Activated CD8-positive, alpha-beta memory T cell treated with anti-CD3 and anti-CD28 coated beads for 24 hours (primary cell): ENCODE measurements at places on chromosomes 3 and 15.

GRCh38 chr3:153617463-153617862 is 455.4 kb downstream of the RAP2B start:
- DNase-seq = no peak

DNA sequence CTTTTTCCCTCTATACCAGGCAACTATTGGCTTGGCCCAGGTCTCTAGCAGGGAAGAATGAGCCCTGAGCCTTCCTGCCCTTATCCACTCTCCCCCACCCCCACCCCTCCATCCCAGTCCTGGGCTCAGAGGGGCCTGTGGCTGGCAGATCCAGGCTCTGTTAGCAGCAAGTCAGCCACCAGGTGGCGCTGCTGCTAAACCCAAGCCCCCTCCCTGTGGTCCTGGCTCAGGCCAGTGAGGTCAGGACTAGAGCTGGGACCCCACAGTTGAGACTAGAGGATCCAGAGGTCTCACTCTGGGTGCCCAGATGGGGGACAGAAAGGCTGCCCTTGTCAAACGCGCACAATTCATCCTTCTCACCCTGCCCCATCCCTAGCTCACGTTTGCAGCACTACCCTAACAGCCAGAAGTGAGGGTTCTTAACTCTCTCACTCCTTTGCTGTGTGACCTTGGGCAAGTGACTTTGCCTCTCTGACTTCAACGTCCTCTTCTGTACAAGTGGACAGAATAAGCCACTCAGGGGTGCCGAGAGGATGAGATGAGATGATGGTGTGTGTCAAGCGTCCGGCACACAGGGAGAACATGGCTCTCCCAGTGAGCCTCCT is 46.8 kb upstream of the SLC6A1 start:
- DNase-seq = peak; percentile 77

DNA sequence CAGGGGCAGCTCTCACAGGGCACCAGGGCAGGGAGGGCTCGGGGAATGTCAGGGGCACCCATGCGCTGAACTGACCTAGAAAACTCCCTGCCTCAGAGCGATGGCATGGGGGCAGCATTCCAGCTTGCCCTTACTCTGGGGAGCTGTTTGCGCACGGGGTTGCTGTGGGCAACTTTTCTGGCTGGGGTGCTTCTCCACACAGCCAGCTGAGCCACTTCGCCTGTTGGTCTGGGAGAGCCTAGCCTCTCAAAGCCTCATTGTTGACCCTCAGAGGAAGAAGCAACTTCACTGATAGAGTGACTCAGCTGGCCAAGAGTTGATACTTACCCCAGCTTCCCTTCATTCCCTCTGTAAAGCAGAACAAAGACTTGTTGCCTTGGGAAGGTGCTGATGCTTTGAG is 42.6 kb upstream of the MRPS22 start:
- DNase-seq = no peak

DNA sequence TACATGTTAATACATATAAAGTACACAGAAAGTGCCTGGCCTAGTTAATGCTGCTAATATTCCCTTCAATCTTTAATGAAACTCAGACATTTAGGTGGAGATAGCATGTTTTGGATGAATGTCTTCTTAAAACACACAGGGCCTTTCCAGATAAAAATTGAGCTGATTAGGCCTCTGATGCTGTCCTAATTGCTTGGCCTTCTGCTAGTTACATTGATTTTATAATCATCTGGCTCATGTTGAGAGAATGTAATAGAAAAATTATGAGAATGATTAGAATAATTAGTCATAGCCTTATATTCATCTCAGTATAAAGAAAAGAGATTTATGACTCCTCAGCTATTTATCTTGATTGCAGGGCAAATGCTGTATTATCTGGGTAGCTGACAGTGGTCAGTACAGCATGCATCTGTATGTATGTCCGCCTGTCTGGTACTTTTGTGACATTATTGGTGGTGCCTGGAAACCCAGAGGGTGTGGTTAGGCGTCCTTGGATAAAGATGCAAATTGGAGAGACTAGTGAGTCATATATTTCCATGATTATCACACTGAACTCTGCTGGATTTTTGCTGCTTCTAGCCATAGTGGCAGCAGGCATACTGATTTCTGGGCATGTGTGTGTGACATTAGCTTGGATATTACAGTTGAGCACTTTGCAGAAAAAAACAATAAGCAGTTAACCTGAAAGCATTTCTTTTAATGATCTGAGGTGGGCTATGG is 120.8 kb downstream of the FEZF2 start:
- no peak for DNase-seq

GRCh38 chr3:64961301-64961700 is 273.5 kb upstream of the ADAMTS9 start:
- DNase-seq = no peak

- peak; percentile 89 for DNase-seq
These were observed 19.7 kb upstream of the SATB1 start for GRCh38 chr3:18444595-18445400.

GRCh38 chr3:195407531-195408409 is 35.0 kb downstream of the ACAP2 start:
- peak; percentile 62 for DNase-seq

DNA sequence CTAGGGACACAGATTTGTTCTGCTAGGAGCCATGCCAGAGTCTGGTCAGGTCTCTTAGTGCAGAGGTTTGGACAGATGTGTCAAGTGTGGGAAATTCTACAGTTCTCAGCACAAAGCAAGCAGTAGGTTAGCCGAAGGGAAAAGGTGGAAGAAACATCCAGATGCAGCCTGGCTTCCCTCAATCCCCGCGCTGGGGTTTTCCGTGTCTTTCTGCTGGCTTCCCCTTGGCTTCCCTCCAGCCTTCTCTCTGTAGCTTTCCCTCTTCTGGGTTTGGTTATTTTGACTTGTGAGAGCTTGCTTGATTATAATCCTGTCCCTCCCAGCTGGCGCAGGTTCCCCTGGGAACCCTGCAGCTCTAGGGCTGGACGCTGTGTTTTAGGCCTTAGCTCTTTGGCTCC is 4.1 kb downstream of the TF start:
- DNase-seq = no peak
